ENCODE measurements at places on chromosomes 4 and X.
A peak's percentile ranks its signal among the peaks of the same experiment; 100 is the strongest.

GRCh38 chr4:1993169-1993516 lies 15.6 kb downstream of the NELFA start:
- DNase-seq, result no peak

GRCh38 chr4:113077575-113077974 lies 28.1 kb downstream of the ANK2 start:
- DNase-seq, result no peak

GRCh38 chr4:4182835-4183568 lies 43.7 kb downstream of the OTOP1 start:
- DNase-seq, result no peak

GRCh38 chr4:10054571-10055041 lies 33.3 kb upstream of the SLC2A9 start:
- DNase-seq, result no peak

DNA sequence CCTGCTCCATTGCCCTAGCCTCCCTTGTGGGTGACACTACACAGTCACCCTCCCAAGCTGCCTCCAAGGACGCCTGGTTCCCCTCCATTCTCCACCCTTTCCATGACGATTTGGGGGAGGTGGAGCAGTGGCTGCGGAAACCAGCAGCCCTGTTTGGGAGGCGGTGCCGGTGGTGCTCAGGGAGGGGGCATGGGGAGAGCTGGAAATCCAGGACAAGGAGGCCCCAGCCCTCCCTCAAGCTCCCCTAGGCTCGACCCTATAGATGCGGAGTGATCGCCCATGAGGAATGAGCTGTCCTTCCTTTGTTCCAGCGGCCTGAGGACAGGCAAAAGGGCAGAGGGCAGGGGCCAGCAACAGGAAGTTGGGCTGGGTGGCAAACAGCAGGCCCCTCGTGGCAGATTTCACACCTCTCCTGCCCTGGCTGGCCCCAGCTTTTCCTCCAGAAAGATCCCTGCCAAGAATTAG lies 3.6 kb upstream of the RENBP start:
- no peak for DNase-seq

DNA sequence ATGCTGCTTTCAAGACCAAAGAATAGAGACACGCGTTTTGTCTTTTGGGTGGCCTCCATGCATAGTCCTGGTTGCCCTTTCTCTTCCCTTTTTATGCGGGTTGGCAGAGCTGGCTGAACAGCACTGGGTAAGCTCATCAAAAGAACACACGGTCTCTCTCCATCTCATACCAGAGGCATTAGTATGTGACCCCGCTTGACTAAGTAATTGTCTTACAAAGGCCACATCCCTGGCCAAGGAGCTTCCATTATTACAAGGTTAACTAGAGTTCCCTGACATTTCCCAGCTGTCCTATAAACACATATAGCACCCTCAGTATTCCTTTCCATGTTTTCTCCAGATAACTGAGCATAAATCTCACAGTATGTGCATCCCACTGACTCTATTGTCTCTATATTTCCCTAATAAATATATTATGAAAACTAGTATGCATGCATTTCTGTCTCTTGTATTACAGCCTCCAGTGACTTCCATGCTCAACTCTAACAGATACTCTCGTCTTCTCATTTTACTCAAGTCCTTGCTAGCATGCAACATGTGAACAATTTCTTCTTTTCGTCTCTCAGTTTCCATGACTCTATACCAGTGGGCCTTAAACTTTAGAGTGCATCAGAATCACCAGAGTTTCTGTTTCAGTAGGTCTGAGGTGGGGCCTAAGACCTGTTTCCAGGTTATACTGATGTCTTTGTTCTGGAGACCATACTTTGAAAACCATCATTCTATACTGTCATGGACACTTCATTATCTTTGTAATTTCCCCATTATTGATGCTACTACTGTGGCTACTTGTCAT lies 247.7 kb upstream of the ARSJ start:
- no peak for DNase-seq

GRCh38 chr4:113699772-113700171 lies 61.8 kb downstream of the CAMK2D start:
- peak; percentile 32 for DNase-seq

DNA sequence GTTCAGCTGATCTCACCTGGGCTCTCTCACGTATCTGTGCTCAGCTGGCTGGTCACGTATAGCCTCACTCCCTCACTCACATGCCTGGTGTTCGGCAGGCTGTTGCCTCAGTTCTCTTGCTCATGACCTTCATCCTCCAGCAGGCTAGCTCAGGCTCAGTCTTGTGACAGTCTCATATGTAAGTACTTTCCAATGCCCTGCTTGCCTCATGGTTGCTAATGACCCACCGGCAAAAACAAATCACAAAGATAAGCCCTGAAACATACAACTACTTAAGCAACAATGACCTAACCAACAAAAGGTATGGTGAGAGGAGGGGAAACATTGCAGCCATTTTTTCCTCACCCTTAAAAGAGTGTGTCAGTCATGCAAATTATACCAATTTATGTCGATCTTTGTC lies 25.0 kb downstream of the MEPE start:
- DNase-seq, result no peak

DNA sequence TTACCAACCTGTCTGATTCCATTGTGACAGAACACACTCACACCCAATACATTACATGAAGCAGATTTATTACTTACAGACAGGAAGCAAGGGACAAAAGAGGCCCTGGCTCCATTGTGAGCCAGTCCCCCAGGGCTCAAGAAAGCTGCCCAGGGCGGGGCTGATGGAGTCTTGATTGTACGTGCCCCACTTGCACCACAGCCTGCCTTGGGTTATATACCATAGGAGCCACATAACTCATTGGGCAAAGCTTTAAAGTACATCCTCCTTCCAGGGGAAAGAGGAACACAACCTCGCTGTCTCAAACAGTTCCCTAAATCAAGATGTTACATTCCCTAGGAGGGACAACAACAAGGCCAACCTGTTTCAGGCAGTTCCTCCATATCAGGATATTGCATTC lies 3.4 kb upstream of the ZRSR2 start:
- no peak for DNase-seq

DNA sequence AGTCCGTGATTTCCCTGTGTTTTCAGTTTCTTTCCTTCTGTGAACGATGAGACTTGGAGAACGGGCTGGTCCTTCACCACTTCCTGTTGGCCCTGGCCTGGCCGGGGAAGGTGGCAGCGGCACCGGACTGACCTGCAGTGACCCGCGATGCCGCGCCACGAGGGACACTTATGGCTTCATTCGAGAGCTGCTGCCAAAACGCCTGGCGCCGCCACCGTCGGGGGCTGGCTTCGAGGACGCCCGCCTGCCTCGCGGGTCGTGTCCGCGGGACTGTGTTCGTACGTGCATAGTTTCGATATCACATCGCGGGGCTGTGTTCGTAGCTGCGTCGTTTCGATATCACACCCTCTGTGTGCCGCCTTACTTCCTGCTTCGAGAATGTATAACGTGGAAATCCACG lies 7.5 kb upstream of the UVSSA start:
- DNase-seq, result no peak

DNA sequence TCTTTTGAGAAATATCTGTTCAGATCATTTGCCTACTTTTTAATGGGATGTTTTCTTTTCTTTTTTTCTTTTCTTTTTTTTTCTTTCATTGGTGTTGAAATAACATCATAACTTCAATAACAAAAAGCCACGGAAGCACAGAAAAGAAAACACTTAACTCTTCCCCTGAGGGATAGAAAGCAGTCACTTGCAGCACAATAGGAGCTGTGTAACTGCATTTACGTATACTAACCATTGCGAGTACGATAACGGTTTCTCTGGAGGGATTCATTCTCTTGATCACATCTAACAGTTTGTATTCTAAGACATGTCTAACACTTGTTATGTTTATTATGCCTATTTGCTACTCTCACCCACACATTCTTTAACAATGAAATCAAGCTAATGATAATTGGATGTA lies 27.3 kb downstream of the C4orf46 start:
- no peak for DNase-seq

GRCh38 chr4:89172865-89173264 lies 61.5 kb downstream of the TIGD2 start:
- no peak for DNase-seq

- DNase-seq, result no peak
These were observed 11.3 kb downstream of the TDO2 start for GRCh38 chr4:155914782-155915181.

- no peak for DNase-seq
These were observed 138.9 kb upstream of the PSAPL1 start for GRCh38 chr4:7573576-7574091.

GRCh38 chr4:161256716-161257115 lies 907.1 kb downstream of the FSTL5 start:
- DNase-seq, result no peak

- DNase-seq, result no peak
These were observed 88.7 kb downstream of the CFAP299 start for GRCh38 chr4:80424225-80424581.

- DNase-seq, result no peak
These were observed 340.4 kb downstream of the FSTL5 start for GRCh38 chr4:161823450-161823849.

GRCh38 chr4:142706381-142706780 lies 139.7 kb downstream of the INPP4B start:
- no peak for DNase-seq

DNA sequence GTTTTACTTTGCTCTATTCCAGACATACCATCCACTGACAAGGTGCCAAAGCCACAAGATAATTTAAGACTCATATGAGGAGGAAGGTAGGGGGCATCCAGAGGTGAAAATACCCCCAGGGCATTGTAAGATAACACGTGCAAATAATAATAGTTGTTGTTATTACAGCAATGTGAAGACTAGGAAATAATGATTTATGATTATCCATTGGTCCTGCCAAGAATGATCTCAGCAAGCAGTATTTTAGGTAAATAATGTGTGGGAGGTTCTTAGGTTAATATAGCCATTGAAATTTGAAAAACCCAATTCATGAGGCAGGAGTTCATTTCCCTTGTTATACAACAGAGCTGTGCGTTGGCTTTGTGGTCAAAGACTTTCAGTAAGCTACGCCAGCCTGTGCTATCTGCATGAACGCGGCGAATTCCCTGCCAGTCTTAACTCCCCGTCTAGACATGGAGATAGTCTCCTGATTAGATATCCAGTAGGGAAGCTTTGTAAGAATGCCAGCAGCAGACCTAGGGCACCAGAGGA lies 47.2 kb upstream of the MXRA5 start:
- peak; percentile 96 for DNase-seq

- no peak for DNase-seq
These were observed 84.8 kb downstream of the MSN start for GRCh38 chrX:65752294-65752693.

DNA sequence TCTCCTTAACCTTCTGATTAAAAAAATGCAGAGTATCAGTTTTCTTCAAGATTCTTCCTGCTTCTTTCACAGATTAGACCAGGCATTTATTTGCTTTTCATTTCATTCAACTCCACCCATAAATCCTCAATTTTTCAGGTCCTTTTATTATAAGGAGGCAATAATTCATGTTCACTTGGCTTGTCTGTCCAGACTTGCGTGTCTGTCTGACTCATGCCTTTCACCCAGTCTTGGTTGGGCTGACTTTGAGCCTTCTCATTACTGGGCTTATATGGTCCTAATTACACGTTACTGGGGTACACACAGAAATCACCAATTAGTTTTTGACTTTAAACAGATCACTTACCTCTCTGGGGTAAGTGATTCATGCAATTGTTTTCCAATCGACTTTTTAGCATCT lies 48.8 kb upstream of the GALNT7 start:
- peak; percentile 46 for DNase-seq

- DNase-seq, result no peak
These were observed 38.1 kb downstream of the MTTP start for GRCh38 chr4:99612704-99613103.

GRCh38 chr4:113998531-113998930 lies 19.1 kb upstream of the ARSJ start:
- DNase-seq, result peak; percentile 62
